ENCODE measurements at places on chromosomes 5 and 9. TPM values are rescaled to one million over a fixed set of nuclear protein-coding genes. Genes with fewer than 3 reads are reported as not detected.

Gene UBE2QL1
- 0.05 TPM for total RNA-seq

Gene PCDHGA8
- total RNA-seq = 1.4 TPM

Gene FBP2
- total RNA-seq = not detected

Gene APBB3
- total RNA-seq = 16.2 TPM

Gene VLDLR
- total RNA-seq = 11.1 TPM

Gene BAAT
- not detected for total RNA-seq

Gene IFT74
- total RNA-seq = 12.1 TPM

Gene IL17B
- total RNA-seq = not detected

Gene MLANA
- total RNA-seq = not detected
